GM23248 (cell line): ENCODE measurements at places on chromosomes 11 and 22. TPM values are rescaled to one million over a fixed set of nuclear protein-coding genes. Genes with fewer than 3 reads are reported as not detected.
A peak's percentile ranks its signal among the peaks of the same experiment; 100 is the strongest.

The BIK gene
- total RNA-seq: not detected in 2 replicates

GRCh38 chr11:83681031-83681781 is 395.0 kb upstream of the CCDC90B start:
- DNase-seq: peak; percentile 58

The C1QTNF4 gene
- total RNA-seq: 0.11 TPM in 1 of 2 replicates, not detected in the other

DNA sequence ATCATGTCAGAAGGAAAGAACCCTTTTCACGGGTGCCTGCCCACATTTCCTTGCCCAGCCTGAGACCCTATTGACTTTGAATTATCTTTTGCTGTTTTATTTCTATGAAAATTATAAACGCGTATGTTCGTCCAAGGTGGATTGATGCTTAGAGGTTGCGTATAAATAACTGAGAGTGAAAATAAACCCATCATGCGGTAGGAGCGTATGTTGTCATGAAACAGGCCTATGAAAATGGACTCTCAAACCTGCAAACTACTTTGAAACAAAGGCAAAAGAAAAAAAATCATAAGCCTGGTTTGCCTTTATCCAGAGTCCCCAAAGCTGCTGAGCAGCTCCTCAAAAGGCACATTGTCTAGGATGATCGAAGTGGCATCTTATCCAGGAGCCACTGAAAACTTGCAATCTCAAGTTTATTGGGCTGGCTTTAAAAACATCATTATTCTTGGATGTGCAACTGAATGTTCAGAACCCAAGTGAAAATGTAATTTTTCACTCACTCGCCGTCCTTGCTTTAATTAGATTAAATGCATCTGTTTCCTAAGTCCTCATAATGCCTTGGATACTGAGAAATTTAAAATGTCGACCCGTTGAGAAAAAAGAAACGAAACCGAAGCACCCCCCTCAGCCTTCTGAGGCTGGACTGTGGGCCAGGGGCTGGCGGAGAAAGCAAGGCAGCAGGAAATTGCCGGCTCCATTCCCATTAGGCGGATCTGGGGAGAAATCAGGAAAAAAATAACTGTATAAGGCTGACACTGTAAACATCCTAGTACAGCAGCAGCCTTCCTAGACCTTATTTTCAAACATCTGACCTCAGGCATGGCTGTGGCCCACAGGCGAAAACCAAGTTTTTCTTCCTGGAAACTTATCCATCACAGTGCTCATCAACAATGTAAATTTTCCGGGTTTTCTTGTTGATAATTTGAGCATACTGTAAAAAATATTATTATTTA is 82.9 kb upstream of the PPARA start:
- DNase-seq: peak; percentile 56

The KCNK7 gene
- total RNA-seq: not detected in 2 replicates

- DNase-seq: no peak
Measured at GRCh38 chr11:6627762-6628241, 8.6 kb upstream of the TPP1 start.

The OR5M11 gene
- total RNA-seq: not detected in 2 replicates

DNA sequence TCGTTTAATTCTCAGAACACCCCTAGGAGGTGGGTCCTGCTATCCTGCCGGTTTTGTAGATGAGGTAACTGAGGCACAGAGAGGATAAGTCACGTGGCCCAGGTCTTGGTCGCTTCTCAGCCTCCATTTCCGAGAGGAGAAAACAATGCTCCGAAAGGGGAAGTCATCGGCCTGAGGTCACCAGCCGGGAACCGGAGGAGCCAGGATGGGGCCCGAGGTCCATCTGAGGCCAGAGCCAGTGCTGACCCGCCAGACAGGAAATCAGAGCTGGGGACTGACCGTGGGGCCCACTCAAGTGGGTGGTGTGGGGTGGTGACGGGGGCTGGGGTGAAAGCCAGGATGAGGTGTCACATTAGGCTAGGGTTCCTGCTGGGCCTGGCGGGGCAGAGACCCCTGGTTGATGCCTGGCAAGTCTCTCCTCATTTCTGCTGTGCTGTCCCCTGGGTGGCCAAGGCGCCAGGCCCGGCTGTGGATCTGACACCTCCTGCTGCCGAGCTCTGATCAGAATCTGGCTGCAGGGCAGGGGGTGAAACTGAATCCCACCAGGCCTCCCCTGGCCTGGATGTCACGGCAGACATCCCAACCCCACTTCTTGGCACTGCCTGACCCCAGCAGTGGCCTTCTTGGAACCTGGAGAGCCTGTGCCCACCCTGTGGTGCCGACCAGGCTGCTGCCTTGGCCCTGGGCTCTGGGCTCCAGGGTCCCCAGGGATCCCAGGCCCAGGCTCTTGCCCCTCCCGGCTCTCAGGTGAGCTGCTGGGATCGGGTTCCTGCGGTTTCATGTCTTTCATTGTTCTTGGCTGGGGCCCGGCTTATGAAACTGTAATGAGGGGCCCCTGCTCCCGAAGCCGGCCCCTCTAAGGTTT is 12.0 kb downstream of the TRIOBP start:
- DNase-seq: no peak

- peak; percentile 71 for DNase-seq
Measured at GRCh38 chr22:30947816-30948454, 20.6 kb downstream of the MORC2 start.

- peak; percentile 75 for DNase-seq
Measured at GRCh38 chr11:33329705-33330329, 72.6 kb downstream of the HIPK3 start.

The SULT4A1 gene
- not detected in 2 replicates for total RNA-seq

The A4GALT gene
- 10.9 and 18.6 TPM in 2 replicates for total RNA-seq

DNA sequence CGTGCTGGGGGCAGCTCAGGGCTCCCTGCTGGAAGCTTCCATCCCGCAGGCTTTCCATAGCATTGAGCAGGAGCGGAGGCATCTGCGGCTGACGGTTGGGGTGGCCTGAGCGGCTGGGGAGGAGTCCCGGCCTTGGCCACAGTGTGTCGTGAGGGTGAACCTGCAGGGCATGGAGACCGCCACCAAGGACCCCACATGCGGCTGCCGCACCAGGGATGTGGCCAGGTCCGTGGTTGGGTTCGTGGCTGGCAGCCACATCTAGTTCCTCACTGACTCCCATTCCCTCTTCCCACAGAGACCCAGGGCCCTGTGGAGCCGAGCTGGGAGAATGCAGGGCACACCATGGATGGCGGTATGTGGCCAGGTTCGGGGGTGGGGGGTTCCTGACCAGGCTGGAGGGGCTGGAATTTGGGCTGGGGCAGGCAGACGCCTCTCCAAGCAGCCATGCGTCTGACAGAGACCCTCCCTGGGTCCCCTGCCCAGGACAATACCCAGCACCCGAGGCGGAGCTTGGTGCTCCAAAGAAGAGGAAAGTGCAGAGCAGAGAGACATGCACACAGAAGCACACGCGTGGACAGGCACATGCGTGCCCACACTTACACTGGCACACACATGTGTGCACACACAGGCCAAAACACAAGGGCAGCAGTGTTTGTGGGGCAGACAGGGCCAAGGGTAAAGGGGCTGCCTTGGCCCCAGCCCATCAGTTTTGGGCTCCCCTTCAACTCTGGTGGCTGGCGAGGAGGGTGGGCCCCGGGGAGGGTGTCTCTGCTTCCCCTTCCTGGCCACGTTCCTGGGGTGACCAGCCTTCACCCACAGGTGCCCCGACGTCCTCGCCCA is 2.7 kb downstream of the MUC5B start:
- no peak for DNase-seq

The OR51Q1 gene
- not detected in 2 replicates for total RNA-seq

DNA sequence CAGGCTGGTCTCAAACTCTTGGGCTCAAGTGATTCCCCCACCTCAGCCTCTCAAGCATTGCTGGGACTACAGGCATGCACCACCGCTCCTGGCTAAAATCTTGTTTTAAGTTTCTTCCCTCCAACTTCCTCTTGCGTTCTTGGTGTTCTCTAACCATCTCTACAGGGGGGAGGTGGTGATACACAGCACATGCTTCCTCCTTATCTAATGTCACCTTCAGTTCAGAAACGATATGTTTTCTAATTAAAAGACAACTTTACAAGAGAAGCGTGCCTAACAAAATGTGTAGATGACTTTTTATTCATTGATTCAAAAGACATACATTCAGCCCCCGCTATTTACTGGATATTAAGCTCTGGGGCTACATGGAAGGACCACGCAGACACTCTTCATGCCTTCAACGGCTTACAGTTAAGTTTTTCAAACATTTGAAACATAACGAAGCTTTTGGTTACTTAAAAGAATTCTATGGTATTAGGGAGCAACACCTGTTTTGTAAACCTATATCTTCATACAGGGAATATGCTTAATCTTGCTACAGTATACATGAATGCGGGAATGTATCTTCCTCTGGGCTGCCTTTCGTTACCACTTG is 933 bp upstream of the DLAT start:
- no peak for DNase-seq

- peak; percentile 66 for DNase-seq
Measured at GRCh38 chr11:14645015-14645912, 1.7 kb downstream of the PDE3B start.

- no peak for DNase-seq
Measured at GRCh38 chr22:30668386-30668710, 673 bp upstream of the DUSP18 start.

DNA sequence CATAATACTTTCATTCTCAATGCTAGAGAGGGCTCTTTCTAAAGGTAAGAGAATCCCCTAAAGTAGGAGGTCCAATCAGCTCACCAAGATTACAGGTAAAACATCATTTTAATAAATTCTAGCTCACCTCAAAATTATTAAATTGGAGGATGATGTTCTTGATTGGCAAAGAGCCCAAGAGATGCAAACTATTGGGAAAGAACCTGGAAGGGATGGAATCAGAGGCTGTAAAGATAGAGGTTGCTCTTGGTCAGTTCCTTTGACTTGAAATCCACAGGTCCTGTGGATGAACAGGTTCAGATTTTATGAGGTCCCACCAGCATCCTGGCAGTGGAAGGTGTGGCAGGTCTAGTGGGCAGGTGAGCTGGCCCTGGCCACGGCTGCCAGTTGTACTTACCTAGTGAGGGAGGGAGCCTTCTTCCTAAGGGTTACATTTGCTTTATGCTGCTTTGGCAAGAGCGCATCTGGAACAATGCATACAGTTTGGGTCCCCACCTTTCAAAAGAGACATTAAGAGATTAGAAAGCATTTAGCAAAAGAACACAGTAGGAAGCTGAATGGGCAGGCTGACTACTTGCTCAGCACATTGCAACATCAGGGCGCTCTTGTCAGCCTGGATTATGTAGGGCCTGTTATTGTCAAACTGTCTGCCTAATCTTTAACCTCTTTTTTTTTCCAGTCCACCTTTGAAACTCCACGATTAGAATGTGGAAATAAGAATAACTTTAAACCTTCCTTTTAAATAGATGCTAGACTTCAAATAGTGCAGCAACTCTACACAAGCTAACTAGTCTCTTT is 97.0 kb downstream of the RDX start:
- DNase-seq: peak; percentile 40

GRCh38 chr11:130467116-130467900 is 18.9 kb downstream of the ADAMTS15 start:
- DNase-seq: no peak

The THRSP gene
- total RNA-seq: not detected in 2 replicates

DNA sequence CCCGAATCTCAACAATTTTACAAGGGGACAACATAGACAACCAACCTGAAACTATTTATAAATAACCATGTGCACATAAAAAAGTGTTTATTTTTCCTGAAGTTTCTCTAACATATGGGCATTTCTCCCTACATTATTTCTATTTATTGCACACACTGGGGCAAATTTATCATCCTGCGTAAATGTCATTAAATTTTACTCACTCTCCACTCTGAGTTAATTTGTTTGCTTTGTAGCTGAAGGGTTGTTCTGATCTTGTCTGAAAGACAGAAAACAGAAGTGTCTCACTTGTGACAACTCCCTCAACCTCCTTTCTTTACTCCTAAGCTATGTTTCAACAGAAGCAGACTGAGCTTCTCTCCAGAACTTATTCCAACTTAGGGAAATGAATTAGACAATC is 194.2 kb downstream of the HIPK3 start:
- DNase-seq: no peak

DNA sequence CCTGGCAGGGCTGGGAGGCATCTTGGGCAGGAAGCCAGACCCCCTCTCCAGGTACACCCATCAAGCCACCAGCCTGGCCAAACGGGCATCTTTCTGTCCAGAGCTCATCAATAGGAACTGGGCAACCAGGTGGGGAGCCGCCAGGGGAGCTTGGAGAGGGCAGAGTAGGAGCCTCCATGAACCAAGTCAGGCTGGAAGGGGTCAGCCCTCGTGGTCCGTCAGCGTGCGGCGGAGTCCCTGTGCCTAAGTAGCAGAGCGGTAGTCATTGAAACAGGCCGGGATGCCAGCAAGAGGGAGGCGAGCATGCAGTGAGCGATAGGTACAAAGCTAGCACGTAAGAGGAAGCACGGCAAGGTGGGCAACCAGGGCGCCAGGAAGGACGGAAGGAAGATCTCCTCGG is 1.7 kb downstream of the RTL6 start:
- no peak for DNase-seq

- DNase-seq: peak; percentile 85
Measured at GRCh38 chr11:125448136-125448535, 47.9 kb downstream of the FEZ1 start.

- DNase-seq: no peak
Measured at GRCh38 chr22:45516163-45516562, 13.5 kb downstream of the FBLN1 start.

The TNRC6B gene
- total RNA-seq: 14.1 and 53.5 TPM in 2 replicates

DNA sequence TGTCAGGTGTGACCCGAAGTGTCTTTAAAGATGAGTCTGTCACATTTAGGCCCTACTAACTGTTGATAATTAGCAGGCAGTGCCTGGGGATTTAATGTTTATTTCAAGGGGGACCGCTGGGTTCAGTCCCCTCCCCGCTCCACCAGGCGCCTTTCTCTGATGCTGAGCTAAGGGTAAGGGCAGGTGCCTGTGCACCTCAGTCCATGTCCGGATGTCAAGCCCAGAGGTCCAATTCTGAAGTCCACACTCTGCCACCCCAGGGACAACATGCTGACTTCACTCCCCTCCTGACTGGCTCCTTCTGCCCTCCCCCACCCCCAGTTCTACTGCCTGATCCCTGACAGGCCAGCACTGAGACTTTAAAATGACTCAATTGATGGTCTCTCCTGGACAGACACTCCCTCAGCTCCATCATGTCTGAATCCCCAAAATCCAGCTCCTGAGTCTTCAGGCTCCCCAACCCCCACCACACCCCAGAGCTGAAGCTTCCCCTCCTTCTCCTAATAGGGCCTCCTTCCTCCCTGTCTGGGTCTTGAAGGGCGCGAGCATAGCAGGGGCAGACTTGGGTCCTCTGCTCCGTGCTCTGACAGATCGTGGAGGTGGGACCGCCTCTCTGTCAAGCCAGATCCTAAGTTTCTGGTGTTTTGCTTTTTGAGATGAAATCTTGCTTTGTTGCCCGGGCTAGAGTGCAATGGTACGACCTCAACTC is 49.8 kb upstream of the ANO1 start:
- DNase-seq: no peak

The SLC22A12 gene
- total RNA-seq: not detected in 2 replicates

- peak; percentile 58 for DNase-seq
Measured at GRCh38 chr11:101436511-101437142, 147.2 kb downstream of the TRPC6 start.

- DNase-seq: peak; percentile 13
Measured at GRCh38 chr22:31447337-31447736, 42.3 kb downstream of the EIF4ENIF1 start.

The CD151 gene
- total RNA-seq: 1,651 and 1,751 TPM in 2 replicates

GRCh38 chr11:65506290-65506771 is 7.5 kb downstream of the MALAT1 start:
- no peak for DNase-seq

The CLNS1A gene
- 101 and 123 TPM in 2 replicates for total RNA-seq

- DNase-seq: peak; percentile 56
Measured at GRCh38 chr11:2380807-2381350, 3.8 kb downstream of the CD81 start.
